ENCODE measurements at places on chromosomes 11 and 22.

DNA sequence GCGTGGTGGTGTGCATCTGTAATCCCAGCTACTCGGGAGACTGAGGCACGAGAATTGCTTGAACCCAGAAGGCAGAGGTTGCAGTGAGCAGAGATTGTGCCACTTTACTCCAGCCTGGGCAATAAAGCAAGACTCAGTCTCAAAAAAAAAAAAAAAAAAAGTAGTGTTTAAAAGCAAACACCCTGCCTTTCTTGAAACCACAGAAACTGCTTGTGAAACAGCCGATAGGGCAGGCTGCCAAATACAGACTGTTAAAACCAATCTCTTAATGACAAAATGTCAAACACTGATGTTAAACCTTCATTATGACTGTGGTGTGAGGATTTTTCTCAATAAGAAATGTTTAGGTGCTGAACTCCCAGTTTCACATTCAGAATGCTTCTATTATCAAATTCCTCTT lies 27.3 kb downstream of the MARK2 start:
- DNase-seq: no peak

- no peak for DNase-seq
Measured at GRCh38 chr11:73147771-73148681, 5.9 kb upstream of the FCHSD2 start.

DNA sequence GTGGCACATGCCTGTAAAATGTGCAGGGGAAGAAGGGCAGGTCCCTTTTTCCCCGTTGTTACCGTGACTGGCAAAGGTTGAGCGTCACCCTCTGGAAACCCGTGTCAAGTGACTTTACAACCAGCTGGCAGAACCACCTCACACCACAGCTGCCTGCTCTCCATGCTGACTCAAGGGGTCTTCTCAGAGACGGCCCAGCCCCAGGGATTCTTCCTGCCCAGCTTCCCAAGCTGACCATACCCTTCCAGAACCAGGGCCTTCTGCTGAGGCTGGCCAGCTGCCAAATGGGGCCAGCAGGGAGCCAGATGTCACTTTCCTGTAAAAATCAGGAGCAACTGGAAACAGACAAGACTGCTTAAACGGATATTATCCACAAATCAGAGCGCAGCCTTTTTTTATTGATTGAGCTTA lies 6.3 kb downstream of the PC start:
- no peak for DNase-seq

- no peak for DNase-seq
Measured at GRCh38 chr11:48116437-48117228, 100.0 kb upstream of the OR4B1 start.

DNA sequence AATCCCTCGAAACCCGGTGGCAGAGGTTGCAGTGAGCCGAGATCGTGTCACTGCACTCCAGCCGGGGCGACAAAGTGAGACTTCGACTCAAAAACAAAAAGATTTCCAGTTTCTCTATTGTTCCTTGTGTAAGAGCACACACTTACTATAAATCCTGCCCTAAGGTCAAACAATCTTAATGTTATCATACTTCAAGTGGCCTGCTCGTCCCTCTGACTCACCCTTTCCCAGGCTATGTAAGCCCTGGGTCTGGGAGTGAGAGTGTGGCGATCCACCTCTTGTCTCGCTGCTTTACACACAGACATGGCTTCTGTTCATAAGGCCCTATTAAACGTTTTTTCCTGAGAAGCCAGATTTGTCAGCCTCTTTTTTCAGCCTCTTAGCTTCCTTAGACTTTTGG lies 24.4 kb upstream of the A4GALT start:
- no peak for DNase-seq

DNA sequence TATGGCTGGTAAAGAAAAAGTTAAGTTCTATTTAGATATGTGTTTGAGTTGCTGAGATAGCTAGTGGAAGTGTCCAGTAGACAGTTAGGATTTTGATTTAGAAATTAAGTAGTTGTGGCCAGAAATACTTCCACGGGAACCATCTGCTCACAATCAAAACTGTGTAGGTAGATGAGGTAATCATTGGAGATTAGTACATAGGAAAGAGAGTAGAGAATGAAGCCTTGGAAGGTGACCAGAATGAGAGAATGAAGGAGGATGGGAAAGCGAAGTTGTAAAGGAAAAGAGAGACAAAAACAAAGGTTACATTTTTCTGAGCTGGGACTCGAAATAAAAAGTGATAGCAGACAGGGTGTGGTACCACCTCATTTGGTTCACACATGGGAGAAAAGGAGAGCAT lies 296.9 kb upstream of the SORL1-AS1 start:
- no peak for DNase-seq

GRCh38 chr11:115803073-115803740 lies 299.0 kb upstream of the CADM1 start:
- no peak for DNase-seq

DNA sequence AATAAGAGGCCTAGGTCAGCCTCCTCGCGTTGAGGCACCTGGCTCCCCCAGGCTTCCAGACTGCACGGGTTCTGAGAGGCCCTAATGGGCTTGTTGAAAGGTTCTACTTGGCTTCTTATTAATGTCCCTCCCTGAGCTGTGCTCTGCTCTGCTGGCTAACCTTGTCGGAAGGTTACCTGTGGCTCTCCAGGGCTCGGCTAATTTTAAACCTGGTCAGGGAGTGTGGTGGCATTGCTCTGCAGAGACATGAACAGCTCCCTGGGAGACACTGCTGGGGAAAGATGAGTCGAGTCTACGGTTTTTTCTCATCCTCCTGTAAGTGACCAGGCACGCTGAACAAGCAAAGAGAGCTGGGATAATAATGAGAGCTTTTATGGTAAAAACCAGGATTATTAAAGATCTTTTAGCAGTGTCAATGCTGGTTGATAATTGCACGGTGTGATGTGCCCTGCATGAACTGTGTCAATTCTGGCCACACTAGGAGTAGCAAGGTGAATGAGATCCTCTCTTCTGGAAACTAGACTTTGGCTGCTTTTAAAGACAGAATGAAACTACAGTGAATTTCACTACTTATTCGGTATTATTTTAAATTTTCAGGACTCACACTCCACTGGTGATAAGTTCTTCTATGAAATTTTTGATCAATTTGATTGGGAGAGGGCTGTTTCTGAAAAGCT lies 70.7 kb downstream of the TEAD1 start:
- DNase-seq: peak; percentile 2

DNA sequence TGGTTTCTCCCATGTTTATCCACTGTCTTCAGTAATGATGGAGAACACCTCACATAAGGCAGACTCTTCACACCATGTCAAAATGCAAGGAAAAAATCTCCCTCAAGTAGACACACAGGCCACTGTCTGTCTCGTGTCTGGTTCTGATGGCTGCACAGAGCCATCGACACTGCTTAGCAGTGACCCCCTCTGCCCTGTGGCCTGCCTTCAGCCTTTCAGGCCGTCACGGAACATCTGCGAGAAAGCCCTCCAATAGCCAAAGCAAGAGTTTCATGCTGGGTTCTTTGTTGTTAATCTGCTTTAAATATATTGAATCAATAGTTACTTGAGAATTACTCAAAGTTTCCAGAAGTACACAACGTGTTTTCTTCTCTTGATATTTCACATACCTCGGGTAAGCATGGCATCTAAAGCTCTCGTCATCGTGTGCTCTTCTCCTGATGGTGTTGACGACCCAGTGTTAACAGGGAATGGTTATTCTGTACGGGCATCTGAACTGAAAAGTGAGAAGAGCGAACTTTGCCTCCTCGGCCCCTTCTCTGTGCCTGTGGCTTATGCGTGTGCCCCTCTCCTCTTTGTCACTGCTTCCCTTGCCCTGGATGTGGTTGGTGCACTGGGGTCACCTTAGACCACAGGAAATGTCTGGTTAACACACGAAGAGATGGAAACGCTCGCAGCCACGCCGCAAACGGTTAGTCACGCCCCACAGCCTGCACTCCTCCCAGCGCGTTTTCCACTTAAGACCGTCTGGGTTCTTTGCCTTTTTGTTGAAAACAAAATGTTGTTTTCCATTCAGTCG lies 33.4 kb upstream of the CTTN start:
- DNase-seq: no peak

DNA sequence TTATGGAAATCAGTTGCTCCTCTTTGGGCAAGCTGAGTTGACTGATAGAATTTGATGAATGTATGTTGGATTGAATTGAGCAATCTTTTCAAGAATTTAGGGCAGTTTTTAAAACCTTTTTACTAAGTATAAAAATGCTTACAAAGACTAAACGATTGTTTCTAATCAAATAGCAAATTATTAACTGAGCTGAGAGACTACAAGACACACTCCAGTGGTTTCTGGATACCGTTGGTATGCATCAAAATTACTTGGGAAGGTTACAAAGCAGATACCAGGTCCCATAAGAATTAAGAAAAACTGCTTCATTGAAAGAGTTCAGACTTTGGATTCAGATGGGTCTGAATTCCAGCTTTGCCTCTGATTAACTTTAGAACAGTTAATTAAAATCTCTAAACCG lies 721.4 kb downstream of the FAM181B start:
- DNase-seq: no peak

DNA sequence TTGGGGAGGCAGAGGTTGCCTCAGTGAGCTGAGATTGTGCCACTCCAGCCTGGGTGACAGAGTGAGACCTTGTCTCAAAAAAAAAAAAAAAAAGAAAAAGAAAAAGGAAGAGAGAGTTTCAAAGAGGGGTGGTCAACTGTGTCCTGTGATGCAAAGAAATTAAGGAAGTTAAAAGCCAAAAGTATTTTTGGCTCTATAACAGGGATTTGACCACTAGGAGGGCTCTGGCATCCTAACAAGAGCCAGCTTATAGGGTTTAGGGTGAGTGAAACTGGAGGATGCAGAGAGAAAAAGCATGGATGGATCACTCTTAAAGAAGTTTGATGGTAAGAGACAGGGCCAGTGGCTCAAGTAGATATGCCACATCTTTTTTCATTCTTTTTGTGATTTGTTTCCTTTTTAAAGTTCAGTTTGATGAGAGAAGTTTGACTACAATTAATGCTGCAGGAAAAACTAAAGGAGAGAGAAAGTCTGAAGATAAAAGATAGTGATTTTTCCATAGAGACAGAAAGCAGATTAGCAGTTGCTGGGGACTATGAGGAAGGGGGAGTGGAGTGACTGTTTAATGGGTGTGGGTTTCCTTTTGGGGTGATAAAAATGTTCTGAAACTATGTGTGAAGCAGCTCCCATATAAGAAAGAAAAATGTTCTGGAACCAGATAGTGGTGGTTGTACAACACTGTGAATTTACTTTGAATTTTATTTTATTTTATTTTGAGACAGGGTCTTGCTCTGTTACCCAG lies 11.1 kb upstream of the MICAL2 start:
- no peak for DNase-seq

DNA sequence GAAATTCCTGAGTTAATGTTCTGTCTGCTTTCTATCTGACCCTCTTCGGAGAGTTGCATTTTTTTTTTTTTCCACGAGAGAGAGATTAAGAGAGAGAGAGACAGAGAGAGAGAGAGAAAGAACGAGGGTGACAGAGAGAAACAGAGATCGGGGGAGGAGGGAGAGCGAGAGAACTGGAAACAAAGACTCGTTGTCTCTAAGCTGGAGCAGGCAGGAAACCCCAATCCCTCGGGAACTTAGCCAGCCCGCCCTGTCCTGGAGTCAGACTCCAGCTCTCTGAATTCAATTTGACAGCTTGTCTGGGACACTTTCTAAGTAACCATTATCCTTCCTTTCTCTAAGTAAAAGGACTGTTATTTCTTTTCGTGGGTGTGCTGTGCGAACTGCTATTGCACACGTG lies 76.9 kb downstream of the KCNJ1 start:
- DNase-seq: peak; percentile 78

GRCh38 chr11:32325725-32326124 lies 109.6 kb downstream of the WT1 start:
- no peak for DNase-seq

DNA sequence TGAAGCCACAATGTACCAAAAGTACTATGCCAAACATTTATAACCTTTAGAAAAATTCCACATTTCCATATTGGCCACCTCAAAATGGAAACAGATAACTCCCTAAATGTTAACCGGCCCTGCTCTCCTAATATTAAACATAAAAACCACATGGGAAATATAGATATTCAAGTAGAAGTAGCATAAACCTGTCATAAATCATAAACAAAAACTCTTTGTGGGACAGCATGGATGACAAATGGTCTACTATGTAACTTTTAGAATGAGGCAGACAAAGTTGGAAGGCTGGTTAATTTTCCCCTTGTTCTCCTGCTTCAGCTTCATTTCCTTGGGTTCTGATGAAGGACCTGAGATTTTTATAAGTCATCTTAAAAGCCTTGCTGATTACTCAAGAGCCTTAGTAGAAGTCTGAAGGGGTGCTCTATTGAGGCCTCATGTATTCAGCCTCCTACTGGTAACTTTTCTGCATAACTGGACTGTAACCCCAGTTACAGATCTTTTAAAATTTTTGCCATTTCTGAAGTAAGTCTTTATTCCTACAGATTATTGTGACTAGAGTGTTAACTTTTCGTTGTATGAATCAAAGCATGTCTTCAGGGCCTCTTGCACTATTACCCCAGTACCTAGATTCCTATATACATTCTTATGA lies 116.4 kb downstream of the STIM1 start:
- DNase-seq: no peak

GRCh38 chr22:38733329-38733723 lies 22.5 kb downstream of the SUN2 start:
- no peak for DNase-seq

DNA sequence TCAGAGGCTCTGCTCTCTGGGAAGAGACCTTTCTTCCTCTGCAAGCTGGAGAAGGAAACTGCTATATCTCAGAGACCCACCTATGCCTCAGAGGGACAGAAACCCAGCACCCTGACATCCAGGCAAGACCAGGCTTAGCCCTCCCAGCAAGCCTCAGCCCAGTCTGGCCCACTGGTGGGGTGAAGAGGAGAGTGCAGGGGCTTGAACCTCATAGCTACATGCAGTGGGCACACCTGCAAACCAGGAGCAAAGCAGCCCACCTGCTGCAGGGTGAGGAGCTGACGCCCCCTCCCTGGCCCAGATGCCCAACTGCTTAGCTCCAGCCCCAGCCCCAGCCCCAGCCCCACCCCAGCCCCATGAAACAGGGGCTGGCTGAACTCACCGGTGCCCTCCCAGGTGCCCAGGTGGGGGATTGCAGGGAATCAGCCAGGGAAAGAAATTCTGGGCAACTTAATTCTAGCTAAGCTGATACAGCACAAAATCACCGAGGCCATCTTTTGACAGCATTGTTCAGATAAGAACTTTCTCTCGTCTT lies 246.8 kb downstream of the BUD13 start:
- DNase-seq: no peak

GRCh38 chr11:34594603-34595002 lies 26.3 kb upstream of the EHF start:
- DNase-seq: no peak

- no peak for DNase-seq
Measured at GRCh38 chr11:67466962-67467771, 1.9 kb downstream of the TMEM134 start.

DNA sequence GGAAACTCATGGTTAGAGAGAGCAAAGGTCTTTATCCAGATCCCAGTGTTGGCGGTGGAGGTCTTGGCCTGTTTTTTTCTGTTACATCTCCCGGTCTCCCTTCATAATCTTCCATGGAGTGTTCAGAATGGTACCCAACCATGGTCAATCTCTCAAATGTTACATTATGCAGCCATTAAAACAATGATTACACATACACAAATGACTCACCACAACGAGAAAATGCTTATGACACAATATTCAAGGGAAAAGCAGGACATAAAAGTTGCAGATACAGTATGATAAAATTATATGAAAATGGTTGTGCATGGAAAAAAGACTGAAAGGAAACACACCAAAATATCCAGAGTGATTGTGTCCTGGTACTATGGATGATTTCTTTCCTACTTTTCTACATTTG lies 17.8 kb upstream of the CSNK1E start:
- no peak for DNase-seq

GRCh38 chr22:41530890-41531714 lies 13.2 kb downstream of the POLR3H start:
- DNase-seq: no peak

GRCh38 chr11:14409891-14410290 lies 50.9 kb upstream of the RRAS2 start:
- DNase-seq: no peak

- DNase-seq: no peak
Measured at GRCh38 chr11:33329705-33330329, 72.6 kb downstream of the HIPK3 start.
